ENCODE measurements at places on chromosomes 2 and 18. TPM values are rescaled to one million over a fixed set of nuclear protein-coding genes. Genes with fewer than 3 reads are reported as not detected.

Gene RPRM
- total RNA-seq: not detected

Gene ASAP2
- not detected for total RNA-seq

- H3K36me3 ChIP-seq: no peaks in the 10 kb centered on the region
- DNase-seq: no peak
- no peaks in the 10 kb centered on the region for H3K27me3 ChIP-seq
- H3K4me3 ChIP-seq: no peak overlapping the region
Measured at GRCh38 chr2:188399159-188399558, 107.5 kb downstream of the GULP1 start.

Gene PID1
- total RNA-seq: not detected

DNA sequence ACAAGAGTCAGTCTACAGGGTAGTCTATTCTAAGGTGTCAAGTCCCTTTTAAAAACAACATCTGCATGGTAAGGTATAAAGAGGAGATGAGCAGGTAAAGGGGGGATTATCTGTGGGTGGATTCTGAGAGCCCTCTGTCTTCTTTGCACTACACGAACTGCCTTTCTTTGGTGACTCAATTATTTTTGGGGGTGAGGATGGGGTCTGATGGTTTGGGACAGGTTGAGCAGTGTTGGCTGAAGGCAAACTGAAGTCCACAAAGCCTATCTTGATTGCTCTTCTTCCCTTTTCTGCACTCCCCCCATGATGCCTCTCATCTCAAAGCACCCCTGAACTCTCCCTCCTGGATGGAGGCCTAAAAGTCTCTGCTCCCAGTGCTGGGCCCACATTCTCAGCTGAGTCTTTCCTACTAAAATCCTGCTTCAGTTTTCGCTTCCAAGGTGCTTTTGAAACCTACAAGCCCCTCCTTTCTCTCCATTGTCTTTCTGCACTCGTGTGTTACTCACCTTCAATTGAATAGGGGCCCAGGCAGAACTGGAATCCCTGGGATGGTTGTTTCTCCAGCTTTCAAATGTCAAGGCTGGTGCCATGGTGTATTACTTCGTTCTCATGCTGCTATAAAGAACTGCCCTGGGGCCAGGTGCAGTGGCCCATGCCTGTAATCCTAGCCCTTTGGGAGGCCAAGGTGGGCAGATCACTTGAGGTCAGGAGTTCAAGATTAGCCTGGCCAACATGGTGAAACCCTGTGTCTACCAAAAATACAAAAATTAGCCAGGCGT, 64.3 kb downstream of the PRKCE start:
- peaks cover 3% of the 10 kb centered on the region for H3K36me3 ChIP-seq
- no peak overlapping the region for H3K27ac ChIP-seq
- H3K27me3 ChIP-seq: no peaks in the 10 kb centered on the region
- peaks cover 9% of the 10 kb centered on the region for H3K4me1 ChIP-seq
- no peak for DNase-seq

- H3K4me3 ChIP-seq: no peak overlapping the region
- no peaks in the 10 kb centered on the region for H3K36me3 ChIP-seq
- no peak for DNase-seq
- H3K27me3 ChIP-seq: no peaks in the 10 kb centered on the region
- H3K4me1 ChIP-seq: no peaks in the 10 kb centered on the region
- H3K27ac ChIP-seq: no peak overlapping the region
Measured at GRCh38 chr2:40255103-40255502, 196.8 kb downstream of the SLC8A1 start.

- DNase-seq: no peak
- H3K4me1 ChIP-seq: no peaks in the 10 kb centered on the region
- peaks cover 11% of the 10 kb centered on the region for H3K27me3 ChIP-seq
- no peak overlapping the region for H3K4me3 ChIP-seq
- H3K36me3 ChIP-seq: no peaks in the 10 kb centered on the region
Measured at GRCh38 chr2:85215448-85216401, 82.5 kb downstream of the TCF7L1 start.

Gene POTEI
- not detected for total RNA-seq

GRCh38 chr2:170301626-170302025, 123.7 kb downstream of the MYO3B start:
- no peak overlapping the region for H3K27ac ChIP-seq
- no peaks in the 10 kb centered on the region for H3K4me1 ChIP-seq
- no peak overlapping the region for H3K4me3 ChIP-seq
- H3K36me3 ChIP-seq: no peaks in the 10 kb centered on the region
- H3K27me3 ChIP-seq: peaks cover 2% of the 10 kb centered on the region

DNA sequence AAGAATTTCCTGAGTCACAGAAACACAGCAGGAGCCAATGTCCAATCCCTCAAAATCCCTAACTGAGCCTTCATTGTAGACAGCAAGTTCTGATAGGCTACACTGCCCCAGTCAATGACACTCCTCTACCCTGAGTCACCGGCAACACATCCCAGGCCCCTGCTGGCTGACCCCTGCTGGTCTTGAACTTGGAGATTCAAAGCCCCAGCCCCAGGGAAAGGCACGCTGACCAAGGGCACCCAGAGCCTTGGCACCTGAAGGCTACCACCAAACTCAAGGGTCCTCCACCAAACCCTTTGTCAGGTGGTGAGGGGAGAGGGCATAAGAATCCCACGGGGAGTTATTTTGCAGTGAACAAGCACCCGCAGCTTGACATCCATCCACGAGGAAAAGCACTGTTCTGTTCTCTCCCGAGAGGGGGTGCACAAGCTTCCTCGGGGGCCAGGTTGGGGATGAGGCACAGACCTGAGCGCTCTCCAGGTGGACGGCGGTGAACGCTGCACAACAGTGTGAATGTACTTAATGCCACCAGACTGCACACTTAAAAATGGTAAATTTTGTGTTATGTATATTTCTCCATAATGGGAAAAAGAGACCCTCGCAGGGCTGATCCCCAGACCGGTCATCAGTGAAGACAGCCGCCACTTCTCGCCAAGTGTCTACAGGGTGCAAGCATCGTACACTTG, 46.9 kb downstream of the TFCP2L1 start:
- no peaks in the 10 kb centered on the region for H3K27me3 ChIP-seq
- H3K4me3 ChIP-seq: no peak overlapping the region
- H3K27ac ChIP-seq: no peak overlapping the region
- DNase-seq: no peak
- no peaks in the 10 kb centered on the region for H3K36me3 ChIP-seq

Gene CUL3
- 138 TPM for total RNA-seq

- DNase-seq: no peak
- no peaks in the 10 kb centered on the region for H3K36me3 ChIP-seq
- no peak overlapping the region for H3K4me3 ChIP-seq
- H3K27me3 ChIP-seq: no peaks in the 10 kb centered on the region
Measured at GRCh38 chr18:41226186-41226585, 728.8 kb upstream of the PIK3C3 start.

DNA sequence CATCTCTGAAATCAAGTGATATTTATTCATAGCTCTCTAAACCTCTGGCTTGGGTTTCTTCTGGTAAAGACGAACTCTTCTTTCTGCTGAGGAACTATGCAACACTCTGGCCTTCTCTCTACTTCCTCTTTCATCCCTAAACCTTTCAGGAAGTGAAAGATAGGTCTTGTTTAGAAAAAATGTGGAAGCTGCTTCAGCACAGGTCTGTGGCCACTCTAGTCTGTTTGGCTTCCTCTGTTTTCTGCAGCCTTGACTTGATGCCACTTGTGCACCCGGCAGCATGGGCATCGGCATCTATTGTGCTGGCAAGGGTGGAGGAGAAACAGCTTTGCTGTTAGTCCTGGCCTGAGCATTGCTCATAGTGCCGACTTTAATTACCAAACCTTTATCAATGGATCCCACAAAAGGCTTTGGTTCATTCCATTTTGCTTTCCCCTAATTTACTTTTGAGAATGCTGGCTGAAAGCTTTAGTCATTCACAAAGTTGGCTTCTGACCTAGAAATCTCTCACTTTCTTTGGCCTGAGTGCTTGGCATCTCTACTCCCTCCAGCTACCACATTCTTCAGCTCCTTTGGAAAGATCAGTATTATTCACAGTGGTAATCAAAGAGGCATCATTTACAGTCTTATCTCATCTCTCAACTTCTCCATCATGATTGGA, 32.0 kb upstream of the GPR39 start:
- H3K36me3 ChIP-seq: no peaks in the 10 kb centered on the region
- peak; percentile 7 for DNase-seq
- H3K27ac ChIP-seq: no peak overlapping the region
- H3K27me3 ChIP-seq: no peaks in the 10 kb centered on the region

GRCh38 chr18:23143016-23143814, 7.9 kb downstream of the CABLES1 start:
- H3K27ac ChIP-seq: no peak overlapping the region
- peaks cover 3% of the 10 kb centered on the region for H3K4me1 ChIP-seq
- H3K36me3 ChIP-seq: no peaks in the 10 kb centered on the region
- no peak overlapping the region for H3K4me3 ChIP-seq
- no peak for DNase-seq

Gene HOXD12
- not detected for total RNA-seq

- H3K27ac ChIP-seq: no peak overlapping the region
- H3K4me1 ChIP-seq: no peaks in the 10 kb centered on the region
- H3K4me3 ChIP-seq: no peak overlapping the region
- H3K36me3 ChIP-seq: no peaks in the 10 kb centered on the region
- H3K27me3 ChIP-seq: no peaks in the 10 kb centered on the region
Measured at GRCh38 chr2:240991378-240992263, 6.8 kb upstream of the SNED1 start.

Gene POTEE
- total RNA-seq: 0.07 TPM

GRCh38 chr2:109260886-109261700, 132.1 kb downstream of the SH3RF3 start:
- no peak overlapping the region for H3K4me3 ChIP-seq
- peaks cover 23% of the 10 kb centered on the region for H3K4me1 ChIP-seq
- H3K27ac ChIP-seq: no peak overlapping the region
- no peaks in the 10 kb centered on the region for H3K36me3 ChIP-seq
- no peaks in the 10 kb centered on the region for H3K27me3 ChIP-seq

DNA sequence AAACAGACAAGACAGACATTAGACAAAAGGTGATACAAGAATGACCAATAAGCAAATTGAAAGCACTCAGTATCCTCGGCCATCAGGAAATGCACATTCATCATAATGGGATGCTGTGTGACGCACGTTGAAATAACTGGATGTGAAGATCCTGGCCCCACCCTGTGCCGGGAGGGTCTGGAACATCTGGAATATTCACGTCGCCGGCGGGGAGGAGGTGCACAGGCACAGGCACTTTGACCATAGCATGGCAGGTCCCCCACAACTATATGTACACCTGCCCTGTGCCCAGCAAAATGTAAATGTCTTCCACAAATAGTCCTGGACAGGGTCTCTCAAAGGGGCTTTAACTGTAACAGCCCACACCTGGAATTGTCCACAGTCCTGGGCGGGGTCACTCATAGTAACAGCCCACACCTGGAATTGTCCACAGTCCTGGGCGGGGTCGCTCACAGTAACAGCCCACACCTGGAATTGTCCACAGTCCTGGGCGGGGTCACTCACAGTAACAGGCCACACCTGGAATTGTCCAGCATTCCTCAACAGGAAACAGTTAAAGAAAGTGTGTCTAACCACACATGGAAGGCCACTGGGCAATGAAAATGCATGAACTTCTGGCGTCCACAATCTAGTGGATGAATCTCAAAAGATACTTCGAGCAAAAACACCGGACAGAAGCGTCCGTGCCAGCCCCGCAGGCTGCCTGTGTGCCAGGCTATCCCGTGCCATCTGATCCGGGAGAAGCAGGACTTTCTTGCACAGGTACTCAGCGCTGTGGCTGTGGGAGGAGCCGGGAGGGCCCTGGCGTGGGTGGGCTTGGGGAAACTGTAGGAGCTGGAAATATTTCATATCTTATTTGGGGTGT, 113.4 kb downstream of the RTP5 start:
- H3K4me3 ChIP-seq: no peak overlapping the region
- peaks cover 38% of the 10 kb centered on the region for H3K4me1 ChIP-seq
- no peaks in the 10 kb centered on the region for H3K27me3 ChIP-seq
- H3K36me3 ChIP-seq: no peaks in the 10 kb centered on the region
- H3K27ac ChIP-seq: no peak overlapping the region

- peaks cover 14% of the 10 kb centered on the region for H3K4me1 ChIP-seq
- H3K36me3 ChIP-seq: peaks cover 2% of the 10 kb centered on the region
- no peak overlapping the region for H3K4me3 ChIP-seq
- no peak for DNase-seq
- no peak overlapping the region for H3K27ac ChIP-seq
Measured at GRCh38 chr2:216420367-216421101, 8.2 kb downstream of the SMARCAL1 start.

Gene RESP18
- total RNA-seq: not detected

Gene SERPINB3
- not detected for total RNA-seq

GRCh38 chr2:5677133-5677532, 15.1 kb upstream of the SOX11 start:
- H3K27ac ChIP-seq: no peak overlapping the region
- H3K36me3 ChIP-seq: no peaks in the 10 kb centered on the region
- no peak for DNase-seq
- H3K4me1 ChIP-seq: no peaks in the 10 kb centered on the region
